ENCODE measurements at places on chromosomes 2 and 18.

GRCh38 chr2:167510071-167510759, 621.9 kb downstream of the XIRP2 start:
- no peak for DNase-seq

- DNase-seq, result no peak
These were observed 46.2 kb upstream of the DNMT3A start for GRCh38 chr2:25387876-25388449.

DNA sequence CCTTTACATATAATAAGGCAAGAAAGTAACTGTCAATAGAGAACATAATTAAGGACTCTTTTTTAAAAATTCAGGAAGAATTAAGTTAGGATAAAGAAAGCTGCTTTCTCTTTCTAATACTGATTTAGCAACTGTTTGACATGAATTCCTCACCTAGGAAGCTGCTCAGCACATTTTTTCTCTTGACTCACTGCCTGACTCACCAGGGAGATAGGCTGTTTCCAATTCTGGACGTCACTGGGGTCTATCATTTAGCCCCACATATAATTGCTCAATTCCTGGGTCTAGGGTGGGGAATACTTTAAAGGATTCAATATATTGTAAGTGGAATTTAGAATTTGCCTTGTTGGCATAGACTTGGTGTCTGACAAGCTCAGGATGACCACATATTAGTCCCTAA, 50.8 kb upstream of the UGP2 start:
- no peak for DNase-seq

DNA sequence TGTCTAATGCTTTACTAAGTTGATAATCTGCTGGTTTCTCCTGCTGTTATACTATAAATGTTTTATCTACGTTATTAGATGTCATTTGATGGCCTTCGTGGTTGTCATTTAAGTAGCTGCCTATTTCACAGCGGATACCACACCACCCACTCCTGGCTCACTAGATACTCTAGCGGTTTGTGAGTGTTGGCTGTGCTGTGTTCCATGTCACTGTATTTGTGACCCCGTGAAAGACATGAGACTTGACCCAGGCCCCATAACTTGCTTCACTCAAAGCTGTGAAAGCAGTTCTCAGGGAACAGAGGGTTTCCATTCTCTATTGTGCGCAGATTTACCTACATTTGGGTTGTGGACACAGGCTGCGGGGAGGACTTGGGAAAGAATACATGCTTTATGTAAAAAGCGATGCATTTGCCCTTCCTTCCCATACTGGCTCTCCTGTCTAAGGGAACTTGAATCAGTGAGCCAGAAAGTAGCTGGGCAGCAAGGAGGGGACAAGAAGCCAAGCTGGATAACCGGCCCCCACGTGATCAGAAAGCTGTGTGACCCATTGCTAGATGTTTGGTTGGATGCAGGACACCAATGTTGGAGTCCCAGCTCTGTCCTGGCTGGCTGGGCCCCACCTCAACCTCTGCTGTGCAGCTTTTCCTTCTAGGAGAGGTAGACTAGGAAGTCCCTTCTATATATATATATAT, 52.2 kb downstream of the PLB1 start:
- DNase-seq, result no peak

DNA sequence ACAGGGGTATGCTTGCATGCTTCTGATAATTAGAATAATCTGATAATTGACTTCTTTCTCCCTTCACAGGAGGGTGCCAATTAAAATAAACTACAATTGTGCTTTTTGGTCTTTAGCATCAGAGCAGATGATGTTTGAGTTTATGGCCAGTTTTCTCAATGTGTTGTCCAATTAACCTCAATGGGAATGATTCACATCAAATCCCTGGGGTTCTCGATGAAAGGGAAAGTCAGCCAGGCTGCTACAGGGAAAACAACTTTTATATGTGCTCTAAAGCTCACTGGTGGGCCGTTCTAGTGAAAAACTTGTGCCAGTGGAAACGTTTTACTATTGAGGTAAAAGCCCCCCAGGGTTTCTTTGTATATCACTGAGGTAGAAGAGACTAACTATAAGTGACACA, 887.3 kb upstream of the CRIM1 start:
- DNase-seq, result no peak

- DNase-seq, result peak; percentile 51
These were observed at the start of gene ABHD1 for GRCh38 chr2:27123302-27124150. Gene ABHD1 (plus strand): TSS chr2:27123815. CDS start chr2:27123949, 134 bp downstream.

DNA sequence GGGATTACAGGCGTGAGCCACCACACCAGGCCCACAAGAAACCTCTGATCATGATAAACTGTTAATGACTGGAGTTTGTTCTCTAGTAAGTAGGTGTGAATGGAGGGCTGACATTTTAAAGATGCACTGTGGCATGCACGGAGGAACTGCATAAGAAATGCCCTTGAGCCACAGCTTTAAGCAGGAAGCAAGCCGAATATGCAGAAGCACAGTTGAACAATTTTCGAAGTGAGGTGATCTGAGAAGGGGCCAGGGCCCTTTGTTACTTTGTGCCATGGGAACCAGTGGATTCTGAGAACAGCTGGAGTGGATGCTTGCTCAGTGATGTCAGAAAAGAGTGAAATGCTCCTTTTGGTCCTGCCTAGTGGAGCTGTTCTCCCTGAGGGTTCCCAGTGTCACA, 16.3 kb downstream of the FECH start:
- DNase-seq, result no peak

- DNase-seq, result no peak
These were observed 427.0 kb upstream of the TNP1 start for GRCh38 chr2:217286833-217287232.

- DNase-seq, result no peak
These were observed 58.8 kb downstream of the PARD3B start for GRCh38 chr2:204604061-204604460.

DNA sequence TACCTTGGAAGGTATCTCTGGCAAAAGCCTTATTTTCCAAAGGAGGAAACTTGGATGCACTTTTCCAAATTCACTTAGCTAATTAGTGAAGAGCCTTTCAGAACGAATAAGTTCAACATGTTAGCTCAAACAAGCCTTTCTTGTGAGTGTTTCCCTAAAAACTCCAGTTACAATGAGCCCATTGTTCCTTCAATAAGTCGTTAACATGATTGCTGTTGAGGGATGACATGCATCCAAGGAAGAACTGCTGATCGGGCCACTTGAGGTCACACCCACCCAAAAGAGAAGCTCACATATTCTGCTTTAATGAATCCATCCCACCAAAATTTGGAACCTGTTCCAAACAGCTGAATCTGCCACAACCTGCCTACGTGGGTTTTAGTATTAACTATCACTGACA, 48.1 kb upstream of the SLC35G4 start:
- no peak for DNase-seq

- no peak for DNase-seq
These were observed 102.5 kb upstream of the NOSTRIN start for GRCh38 chr2:168699844-168700417.

GRCh38 chr18:31721601-31722000, 37.2 kb upstream of the B4GALT6 start:
- DNase-seq, result no peak

DNA sequence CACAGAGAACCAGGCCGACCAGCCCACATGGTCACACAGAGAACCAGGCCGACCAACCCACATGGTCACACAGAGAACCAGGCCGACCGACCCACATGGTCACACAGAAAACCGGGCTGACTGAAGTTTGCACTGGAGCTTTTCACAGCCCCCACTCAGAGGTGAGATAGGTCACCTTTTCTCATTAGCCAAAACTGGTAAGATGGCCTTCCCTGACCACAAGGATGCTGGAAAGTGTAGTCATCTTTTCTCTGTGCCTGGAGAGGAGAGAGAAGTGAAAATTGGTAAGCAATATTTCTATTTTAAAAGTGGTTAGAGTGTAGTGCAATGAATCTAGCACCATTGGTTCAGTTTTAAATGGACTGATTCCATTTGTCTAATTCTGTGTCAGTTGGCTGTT, 247.1 kb downstream of the NEDD4L start:
- no peak for DNase-seq

DNA sequence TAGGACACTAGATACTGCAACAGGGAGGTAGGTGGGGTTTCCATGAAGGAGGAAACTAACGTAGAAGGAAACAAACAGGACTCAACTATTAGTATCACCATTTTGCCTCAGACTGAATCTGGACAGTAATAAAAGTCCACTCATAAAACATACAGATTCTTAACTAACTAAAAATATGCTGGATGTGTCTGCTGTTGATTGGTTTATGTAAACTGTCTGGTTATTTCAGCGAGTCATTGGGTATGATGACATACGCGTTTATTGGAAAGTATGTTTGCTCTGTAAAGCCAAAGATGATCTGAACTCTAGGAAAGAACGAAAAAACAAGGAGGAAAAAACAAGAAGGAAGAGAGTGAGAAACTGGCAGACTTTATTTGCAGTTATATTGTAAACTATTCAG, 1816.1 kb upstream of the LRRTM1 start:
- DNase-seq, result no peak

DNA sequence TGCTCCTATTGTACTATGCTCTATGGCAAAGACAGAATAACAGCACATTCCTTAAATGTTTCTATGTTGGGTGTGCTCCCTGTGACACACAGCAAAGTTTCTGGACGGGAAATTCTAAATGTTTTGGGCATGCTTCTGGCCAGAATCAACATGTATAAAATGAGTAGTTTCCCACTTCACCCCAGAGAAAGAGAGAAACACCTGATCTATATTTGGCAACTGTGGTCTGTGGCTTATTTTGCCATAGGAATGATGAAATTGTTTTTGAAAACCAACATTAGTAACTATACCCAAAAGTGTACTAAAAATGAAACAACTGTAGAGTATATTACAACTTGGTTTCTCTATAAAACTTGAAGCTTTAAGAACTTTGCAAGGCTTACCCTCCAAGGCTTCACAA, 89.1 kb downstream of the RAD51AP2 start:
- no peak for DNase-seq

GRCh38 chr2:44980751-44981713, 28.2 kb downstream of the SIX2 start:
- DNase-seq, result no peak

DNA sequence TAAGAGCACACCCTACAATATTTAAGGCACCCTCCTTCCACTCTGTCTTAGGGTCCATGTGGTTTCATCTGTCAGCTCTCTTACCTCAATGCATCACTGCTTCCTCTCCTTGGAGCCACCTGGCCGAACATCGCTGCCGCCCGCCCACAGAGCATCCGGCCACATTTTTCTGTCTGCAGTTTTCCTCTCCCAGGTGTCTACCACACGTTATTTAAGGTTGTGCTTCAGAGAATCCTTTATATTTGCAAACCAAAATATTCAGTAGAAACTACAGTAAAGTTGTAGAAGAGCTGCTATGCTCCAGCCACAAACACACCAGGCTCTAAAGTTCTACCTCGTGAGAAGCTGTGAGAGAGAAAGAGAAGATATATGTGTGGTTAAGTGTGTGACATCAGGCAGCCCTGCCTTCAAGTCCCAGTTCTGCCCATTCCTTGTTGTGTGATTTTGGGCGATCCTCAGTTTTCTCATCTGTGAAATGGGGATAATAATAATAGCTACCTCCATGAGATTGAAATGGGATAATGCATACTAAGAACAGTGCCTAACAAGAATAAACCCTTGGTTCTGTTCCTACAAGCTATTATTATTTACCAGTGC, 4.9 kb upstream of the STK17B start:
- peak; percentile 95 for DNase-seq

GRCh38 chr2:64437883-64438282, 16.1 kb upstream of the LGALSL start:
- no peak for DNase-seq

GRCh38 chr2:139613264-139613663, 833.1 kb upstream of the NXPH2 start:
- no peak for DNase-seq

DNA sequence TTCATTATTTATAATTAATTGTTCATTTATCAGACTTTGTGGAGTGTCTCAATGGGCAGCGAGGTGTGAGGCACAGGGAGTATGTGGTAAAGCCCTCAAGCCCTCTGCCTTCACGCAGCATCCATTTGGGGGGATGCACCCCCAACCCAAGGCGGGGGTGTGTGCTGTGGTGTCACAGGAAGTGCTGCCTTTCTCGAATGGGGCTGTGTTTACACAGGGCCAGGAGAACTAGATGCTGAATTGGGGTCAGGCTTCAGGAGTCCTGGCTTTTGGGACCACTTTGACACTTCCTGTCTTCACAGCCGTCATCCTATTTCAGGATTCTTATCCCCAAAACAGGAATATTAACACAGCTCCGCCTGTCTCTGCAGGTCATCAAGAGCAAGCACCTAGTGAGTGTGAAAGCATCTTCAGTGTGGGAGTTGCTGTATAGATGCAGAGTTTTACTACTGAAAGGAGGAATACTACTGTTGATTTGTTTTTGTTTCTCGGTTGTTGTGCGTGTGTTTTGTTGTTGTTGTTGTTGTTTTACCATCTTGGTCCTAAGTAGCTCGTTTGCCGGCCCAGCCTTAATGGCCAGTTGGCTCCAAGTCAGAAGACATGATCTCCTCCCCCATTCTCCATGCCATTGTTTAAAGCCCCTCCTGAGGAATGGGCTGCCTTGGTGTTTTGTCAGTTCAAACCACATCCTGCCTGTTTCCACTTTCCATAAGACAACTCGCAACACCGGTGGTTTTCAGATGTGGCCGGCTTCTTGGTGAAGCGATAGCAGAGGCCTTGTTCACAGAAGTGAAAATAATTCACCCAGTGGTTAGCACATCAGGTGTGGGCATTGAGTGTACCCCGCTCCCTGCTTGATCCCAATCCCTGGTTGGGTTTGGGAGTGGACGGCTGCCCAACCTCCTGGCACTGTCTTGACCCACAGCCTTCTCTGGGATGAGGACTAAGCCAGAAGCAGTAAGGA, 221.3 kb downstream of the BCL2 start:
- DNase-seq, result peak; percentile 84

- no peak for DNase-seq
These were observed 10.0 kb downstream of the KLF11 start for GRCh38 chr2:10053351-10053750.

- DNase-seq, result no peak
These were observed 67.3 kb downstream of the CCBE1 start for GRCh38 chr18:59629894-59630293.

- no peak for DNase-seq
These were observed 74.9 kb upstream of the AGAP1 start for GRCh38 chr2:235418918-235419317.

DNA sequence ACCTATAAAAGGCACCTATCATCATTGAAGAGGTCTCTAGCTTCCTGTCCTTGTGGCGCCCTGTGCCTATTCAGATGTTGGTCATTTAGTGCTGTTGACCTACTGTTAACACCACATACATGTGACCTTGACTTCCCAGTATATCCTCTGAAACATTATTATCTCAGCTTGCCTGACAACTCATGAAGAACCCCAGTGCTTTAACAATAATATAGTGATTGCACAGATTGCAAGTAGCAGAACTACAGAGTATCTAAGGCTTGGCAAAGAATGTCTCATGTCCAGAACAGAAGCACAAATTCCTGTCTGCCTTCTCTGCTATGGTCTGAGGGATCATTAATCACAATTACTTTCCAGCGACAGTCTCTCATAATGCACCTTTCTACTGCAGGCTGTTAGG, 165.3 kb downstream of the LCLAT1 start:
- DNase-seq, result no peak

GRCh38 chr2:178514664-178515063, 34.4 kb downstream of the PLEKHA3 start:
- DNase-seq, result peak; percentile 42

Data from activated CD8-positive, alpha-beta T cell treated with anti-CD3 and anti-CD28 coated beads, Interleukin-2, amount 10 ng/mL, durations not matched to agents 7 days and 5 days (primary cell).